ENCODE measurements at places on chromosomes 11 and 22.

- no peak for DNase-seq
Measured at GRCh38 chr11:44408711-44409470, 99.0 kb upstream of the ALX4 start.

DNA sequence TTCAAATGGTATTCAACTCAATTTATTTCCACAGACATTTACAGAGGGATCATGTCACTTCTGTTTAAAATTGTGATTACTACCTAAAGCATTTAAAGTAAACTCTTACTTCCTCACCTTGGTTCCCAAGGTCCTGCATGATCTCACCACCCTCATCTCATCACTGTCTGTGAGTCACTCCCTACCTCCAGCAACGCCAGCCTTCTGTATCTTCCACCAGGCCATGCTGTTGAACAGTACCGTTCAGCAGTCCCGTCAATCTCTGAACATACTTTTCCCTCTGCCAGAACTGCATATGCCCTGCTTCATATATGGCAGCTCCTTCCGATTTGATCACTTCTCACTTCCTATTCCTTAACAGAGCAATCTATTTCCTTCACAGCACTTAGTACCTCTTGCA is 2.0 kb downstream of the FBXO3 start:
- DNase-seq: no peak

DNA sequence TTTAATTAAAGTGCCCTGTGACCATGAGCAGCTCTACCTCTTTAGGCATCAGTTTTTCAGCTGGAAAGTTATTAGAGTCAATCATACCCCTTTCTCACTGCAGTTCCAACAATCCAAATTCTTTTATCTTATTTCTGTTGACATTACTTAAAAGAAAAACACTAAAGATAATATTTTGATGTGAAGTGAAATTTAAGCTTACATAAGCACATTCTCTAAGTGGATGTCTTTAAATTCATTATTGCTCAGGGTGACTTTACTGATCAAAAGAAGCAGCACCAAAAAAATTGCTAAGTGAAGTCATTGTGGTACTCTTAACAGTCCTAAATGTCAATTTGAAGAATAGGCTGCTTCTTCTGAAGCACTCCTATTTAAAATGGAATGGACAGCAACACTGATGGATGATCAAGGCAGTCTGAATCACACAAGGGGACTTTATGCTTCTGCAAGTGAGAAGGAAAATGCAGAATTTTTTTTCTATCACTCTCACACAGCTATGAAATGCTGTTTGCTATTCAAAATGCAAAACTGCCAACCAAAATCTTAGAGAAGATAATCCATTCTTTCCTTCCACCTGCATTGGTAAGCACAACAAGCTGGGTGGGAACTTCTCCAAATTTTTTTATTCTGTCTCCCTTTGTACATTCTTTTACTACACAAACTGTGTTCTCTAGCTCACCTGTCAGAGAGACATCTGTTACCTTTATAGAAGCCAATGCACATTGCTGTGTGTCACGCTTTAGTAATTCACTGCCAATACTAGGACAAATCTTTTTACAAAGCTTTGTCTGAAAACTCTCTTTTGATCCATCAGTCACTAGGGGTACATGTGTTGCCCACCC is 179.9 kb downstream of the GRIA4 start:
- DNase-seq: no peak

DNA sequence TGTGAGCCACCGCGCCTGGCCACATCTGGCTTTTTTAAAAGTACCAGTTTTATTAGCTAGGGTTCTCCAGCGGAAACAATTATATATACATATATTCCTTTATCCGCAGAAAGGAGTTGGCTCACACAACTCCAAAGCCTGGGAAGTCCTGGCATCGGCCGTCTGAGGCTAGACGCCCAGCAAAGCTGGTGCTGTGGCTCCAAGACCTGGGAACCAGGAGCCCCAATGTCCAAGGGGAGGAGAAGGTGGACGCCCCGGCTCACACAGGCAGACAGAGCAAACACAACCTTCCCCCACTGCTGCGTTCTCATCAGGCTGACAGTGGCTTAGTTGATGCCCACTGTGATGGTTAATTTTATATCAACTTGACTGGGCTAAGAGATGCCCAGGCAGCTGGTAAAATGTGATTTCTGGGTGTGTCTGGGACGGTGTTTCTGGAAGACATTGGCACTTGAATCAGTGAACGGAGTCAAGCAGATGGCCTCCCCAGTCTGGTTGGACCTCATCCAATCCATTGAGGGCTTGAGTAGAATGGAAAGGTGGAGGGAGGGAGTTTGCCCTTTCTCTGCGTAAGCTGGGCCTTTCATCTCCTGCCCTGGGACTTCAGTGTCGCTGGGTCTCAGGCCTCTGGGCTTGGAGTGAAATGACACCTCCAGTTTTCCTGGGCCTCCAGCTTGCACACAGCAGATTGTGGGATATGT is 904.4 kb downstream of the BRD1 start:
- no peak for DNase-seq

DNA sequence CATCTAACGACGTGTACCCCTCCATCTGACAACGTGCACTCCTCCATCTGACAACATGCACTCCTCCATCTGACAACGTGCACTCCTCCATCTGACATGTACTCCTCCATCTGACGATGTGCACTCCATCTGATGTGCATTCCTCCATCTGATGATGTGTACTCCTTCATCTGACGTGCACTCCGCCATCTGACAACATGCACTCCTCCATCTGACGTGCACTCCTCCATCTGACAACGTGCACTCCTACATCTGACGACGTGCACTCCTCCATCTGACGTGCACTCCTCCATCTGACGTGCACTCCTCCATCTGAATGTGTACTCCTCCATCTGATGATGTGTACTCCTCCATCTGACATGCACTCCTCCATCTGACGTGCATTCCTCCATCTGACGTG is 8.0 kb upstream of the IL17REL start:
- DNase-seq: no peak

GRCh38 chr11:96293598-96294021 is 49.4 kb downstream of the MAML2 start:
- DNase-seq: no peak

- no peak for DNase-seq
Measured at GRCh38 chr11:69039501-69039900, 9.2 kb upstream of the TPCN2 start.

DNA sequence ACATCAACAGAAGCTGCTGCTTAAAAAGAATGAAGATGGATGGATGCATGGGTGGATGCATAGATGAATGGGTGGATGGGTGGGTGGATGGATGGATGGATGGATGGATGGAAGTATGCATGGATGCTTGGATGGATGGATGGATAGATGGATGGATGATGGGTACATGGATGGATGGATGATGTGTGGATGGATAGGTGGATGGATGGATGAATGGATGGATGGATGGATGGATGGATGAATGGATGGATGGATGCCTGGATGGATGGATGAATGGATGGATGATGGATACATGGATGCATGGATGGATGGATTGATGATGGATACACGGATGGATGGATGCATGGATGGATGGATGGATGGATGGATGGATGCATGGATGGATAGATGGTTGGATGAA is 110.8 kb downstream of the LDLRAD3 start:
- DNase-seq: no peak

DNA sequence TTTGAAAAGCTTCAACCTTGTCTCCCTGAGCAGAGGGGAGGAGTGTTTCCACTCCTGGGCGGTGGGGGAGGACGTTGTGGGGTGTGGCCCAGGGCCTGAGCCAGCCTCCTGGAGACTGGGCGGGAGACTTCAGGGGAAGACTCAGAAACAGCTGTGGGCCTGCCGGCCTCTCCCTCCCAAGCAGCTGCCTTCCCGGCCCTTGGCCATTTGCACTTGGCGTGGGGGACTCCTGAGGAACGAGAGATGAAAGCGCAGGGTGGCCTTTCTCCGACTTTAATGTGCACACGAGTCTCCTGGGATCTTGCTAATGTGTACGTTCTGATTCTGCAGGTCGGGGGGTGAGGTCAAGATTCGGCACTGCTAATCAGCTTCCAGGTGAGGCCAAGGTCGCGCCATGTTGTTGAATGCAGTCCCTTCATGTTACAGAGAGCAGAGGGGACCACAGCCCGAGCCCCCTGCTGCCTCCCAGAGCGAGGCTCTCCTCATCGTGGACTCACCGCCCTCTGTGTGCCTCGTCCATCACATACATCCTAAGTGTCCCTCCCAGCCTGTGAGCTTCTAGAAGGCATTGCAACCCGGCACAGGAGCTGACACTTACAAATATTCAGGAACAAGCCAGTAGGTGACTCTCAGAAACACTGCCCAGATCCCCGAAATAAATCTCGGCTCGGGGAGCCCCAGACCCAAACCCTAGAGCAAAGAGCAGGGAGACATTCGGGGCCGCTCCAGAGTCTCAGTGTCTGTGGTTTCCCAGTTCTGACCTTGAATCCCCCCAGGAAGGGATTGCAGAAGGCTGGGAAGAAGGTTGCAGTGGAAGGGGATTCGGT is 7.7 kb downstream of the LIF start:
- DNase-seq: no peak

DNA sequence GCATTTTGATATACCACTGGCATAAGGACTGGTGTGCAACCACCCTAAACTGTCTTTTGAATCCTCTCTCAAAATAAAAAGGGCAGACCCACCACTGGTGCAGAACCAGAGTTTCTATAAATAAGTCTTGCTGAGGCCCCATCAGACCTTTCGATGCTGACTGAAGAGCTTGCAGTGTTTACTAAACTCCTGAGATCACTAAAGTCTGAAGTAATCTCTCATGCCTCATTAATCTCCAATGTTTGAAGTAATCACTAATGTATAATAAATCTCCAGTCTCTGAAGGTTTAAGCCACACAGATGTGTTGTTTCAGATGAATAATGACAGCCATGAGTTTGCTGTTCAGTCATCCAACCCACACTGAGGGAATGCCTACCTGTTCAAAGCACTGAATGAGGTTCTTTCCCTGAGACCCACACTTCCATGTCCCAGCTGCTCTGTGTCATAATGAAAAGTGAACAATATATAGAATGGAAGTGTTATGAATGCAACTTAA is 50.6 kb upstream of the DEUP1 start:
- no peak for DNase-seq

GRCh38 chr11:7538466-7539454 is 25.0 kb downstream of the PPFIBP2 start:
- no peak for DNase-seq

DNA sequence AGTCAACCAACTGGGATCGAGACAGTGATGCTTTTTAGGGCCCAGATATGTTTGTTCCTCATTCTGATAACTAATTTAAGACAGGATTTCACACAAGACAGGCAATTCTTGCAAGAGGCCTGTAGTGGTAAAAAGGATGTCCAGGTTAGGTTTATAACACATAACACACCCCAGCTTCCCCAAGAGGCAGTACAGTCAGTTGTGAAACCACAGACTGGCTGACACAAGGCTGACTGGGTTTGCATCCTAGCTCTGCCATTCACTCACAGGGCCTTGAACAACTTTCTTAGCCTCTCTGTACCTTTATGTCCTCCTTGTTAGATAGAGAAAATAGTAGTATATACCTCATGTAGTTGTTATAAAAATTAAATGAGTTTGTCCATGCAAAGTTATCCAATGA is 55.0 kb upstream of the PTH start:
- DNase-seq: no peak

GRCh38 chr22:38867124-38867455 is 4.9 kb downstream of the CBX6 start:
- DNase-seq: no peak

DNA sequence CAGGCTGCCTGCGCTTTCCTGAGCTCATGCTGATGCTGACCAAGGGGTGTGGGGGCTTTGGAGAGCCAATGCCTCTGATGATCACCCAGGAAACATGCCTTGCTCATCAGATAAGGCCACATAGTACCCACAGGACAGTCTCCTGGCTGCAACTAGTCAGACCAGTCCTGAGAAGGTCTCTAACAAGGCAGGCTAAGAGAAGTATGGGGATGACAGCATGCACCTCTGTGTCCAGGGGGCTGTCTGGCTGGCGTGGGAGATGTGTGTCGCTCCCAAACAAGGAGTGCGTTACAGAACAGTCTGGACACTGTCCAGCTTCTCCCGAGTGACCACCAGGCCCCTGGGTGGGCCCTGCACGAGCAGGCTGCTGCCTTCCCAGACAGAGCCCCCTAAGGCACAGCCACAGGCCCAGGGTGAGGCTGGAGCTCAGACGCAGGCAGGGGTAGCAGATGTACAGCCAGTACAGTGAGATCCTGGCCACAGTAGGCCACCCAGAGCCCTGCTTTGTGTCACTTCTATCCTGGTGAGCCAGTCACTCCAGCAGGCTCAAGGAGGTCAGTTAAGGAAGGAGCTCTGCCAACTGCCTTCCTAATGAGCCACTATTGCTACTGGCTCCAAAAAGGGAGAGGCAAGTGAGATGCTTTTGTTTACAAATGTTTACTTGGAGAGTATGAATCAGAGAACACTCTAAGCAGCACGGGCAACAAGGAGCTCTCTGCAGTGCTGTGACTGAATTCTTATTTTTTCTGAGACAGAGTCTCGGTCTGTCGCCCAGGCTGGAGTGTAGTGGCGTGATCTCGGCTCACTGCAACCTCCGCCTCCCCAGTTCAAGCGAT is 66.0 kb upstream of the CLTCL1 start:
- no peak for DNase-seq

DNA sequence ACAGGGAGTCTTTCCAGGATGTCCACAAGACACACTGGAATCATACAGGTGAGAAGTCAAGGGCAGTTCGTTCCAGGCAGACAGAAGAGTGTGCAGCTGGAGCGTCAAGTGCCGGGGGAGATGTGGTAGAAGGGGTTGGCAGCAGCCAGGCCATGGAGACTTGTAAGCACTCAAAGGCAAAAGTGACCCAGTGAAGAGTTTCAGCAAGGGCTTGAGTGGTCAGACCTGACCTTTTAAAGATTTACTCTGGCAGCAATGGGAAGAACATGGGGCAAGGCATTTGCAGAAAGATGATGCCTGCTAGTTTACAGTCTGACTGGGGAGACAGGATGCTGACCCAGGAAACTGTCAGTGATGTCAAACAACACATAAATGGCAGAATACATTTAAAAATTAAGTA is 29.0 kb downstream of the P4HA3 start:
- DNase-seq: no peak

- DNase-seq: no peak
Measured at GRCh38 chr11:45852712-45853101, 5.4 kb downstream of the CRY2 start.

DNA sequence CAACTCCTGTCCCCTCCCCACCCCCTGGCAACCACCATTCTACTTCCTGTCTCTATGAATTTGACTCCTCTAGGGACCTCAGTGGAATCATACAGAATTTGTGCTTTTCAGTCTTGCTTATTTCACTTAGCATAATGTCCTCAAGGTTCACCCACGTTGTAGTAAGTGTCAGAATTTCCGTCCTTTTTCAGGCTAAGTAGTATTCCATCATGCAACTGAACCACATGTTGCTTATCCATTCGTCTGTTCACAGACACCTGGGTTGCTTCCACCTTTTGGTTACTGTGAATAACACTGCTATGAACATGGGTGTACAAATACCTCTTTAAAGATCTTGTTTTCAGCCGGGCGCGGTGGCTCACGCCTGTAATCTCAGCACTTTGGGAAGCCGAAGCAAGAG is 16.5 kb downstream of the CELSR1 start:
- DNase-seq: no peak

GRCh38 chr11:120115272-120116000 is 22.5 kb downstream of the TRIM29 start:
- no peak for DNase-seq

Measured in NCI-H1436 treated with DMSO at 0.1 percent for 48 hours (cell line).